Activated gamma-delta T cell treated with anti-CD3 and anti-CD28 coated beads, Interleukin-2, amount 50 U/mL, for 16 hours (primary cell): ENCODE measurements at places on chromosomes 11 and 22.

DNA sequence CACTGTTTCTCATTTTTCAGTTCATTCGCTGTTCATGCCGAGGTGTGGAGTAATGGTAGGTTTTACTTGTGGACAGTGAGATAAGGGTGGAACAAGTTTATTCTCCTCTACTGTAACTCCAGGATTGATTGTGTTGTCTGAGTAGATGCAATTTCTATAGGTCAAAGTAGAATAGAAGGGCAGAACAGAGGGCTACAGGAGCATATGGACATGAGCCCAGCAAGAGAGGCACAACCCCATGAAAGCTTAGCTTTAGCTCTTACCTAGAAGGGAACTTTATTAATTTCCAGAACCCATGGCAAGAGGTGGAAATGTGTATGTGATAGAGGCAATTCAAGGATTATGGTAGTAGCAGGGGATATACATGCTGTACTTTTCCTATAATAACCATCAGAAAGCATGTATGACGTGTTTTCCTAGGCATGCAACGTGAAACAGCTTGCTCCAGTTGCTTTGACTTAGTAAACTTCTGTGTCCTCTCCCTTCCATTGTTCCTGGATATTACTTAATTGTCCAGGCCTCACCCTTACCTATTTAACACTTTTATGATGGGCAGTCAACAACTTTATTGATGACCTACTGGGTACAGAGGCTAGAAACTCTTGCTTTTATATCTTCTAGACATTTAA is 13.8 kb upstream of the SLC37A2 start:
- no peak for DNase-seq

GRCh38 chr22:38317122-38317994 is at the start of gene CSNK1E:
TSS of gene CSNK1E (minus strand) at chr22:38317433. CDS start at chr22:38314157, 3,276 bp downstream.
- DNase-seq: peak; percentile 47

- no peak for DNase-seq
Measured at GRCh38 chr11:9808943-9809342, 145.1 kb downstream of the SWAP70 start.

- DNase-seq: no peak
Measured at GRCh38 chr22:25350551-25350971, 131.1 kb downstream of the CRYBB2 start.

- DNase-seq: peak; percentile 43
Measured at GRCh38 chr11:61815790-61816735, 740 bp downstream of the FADS1 start.
